ENCODE measurements at places on chromosomes 7 and 10. TPM values are rescaled to one million over a fixed set of nuclear protein-coding genes. Genes with fewer than 3 reads are reported as not detected.
A peak's percentile ranks its signal among the peaks of the same experiment; 100 is the strongest.

The ERVW-1 gene
- total RNA-seq: not detected

DNA sequence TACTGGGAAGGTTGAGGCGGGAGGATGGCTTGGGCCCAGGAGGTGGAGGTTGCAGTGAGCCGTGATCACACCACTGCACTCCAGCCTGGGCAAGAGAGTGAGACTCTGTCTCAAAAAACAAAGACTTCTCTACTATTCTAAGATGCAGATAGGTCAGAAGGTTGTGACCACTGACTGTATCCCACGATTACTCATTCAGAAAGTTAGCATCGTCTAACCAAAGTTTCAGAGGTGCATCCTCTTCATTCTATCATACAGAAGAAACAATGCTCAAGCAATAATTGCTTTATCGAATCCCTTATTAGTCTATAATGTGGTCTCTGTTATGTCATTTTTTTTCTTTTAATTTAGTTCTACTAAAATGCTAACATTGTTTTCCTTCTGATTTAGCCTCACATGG is 348.7 kb upstream of the LRGUK start:
- DNase-seq: no peak

The IMPDH1 gene
- 42.1 TPM for total RNA-seq

The CALML5 gene
- total RNA-seq: not detected

The HPSE2 gene
- not detected for total RNA-seq

DNA sequence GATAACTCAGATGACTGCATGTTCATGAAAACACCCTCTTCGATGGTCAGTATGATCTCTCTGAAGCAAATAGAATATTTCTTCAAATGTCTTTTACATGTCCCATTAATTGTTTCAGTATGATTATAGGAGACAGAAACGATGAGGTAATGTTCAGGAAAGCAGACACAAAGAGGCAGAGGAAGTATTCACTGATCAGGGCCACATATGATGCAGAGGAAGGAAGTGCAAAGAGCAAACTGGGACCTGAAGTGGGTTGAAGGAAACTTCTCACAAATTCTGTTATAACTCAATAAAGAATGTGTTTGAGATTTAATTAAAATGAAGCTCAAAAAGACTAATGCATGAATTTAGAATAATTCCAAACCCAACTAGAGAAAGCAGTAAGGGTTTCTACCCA is 70.5 kb downstream of the TES start:
- DNase-seq: no peak

The NPFFR1 gene
- total RNA-seq: not detected

GRCh38 chr10:25888627-25889026 is 45.4 kb upstream of the MYO3A start:
- DNase-seq: no peak

The CCDC172 gene
- not detected for total RNA-seq

The ZNF503 gene
- 8.8 TPM for total RNA-seq

DNA sequence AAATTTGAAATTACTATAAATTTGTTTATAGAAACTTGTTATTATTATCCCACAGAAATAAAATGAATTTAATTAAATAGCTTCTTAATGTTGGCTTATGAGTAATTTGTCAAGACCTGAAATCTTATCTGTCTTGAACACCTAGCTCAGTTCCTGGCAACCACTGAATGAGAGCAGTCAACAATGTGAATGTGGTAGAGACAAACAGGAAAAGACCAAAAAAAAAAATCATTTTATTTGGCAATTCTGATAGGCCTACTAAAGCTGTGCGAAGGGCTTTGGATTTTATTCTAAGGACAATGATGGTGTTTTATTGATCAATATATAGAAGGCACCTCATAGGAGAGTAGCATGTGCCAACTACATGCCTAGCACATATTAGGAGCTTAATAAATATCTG is 127.8 kb upstream of the RSU1 start:
- no peak for DNase-seq

DNA sequence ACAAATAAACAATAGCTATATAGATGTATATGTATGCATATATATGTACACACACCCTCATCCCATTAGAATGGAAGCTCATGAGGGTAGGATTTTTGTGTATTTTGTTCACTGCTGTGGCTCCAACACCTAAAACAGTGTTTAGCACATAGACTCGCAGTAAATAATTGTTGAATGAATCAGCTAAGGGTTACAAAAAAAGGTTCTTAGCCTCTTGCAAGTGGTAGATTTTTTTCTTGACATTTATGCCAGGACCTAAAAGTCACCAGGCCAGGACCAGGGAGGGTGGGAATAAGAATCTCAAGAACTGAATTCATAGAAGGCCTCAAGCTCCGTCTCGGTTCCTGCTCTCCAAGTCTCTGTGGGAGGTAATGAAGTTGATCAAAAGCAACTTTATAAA is 82.5 kb upstream of the CAPZA2 start:
- no peak for DNase-seq

DNA sequence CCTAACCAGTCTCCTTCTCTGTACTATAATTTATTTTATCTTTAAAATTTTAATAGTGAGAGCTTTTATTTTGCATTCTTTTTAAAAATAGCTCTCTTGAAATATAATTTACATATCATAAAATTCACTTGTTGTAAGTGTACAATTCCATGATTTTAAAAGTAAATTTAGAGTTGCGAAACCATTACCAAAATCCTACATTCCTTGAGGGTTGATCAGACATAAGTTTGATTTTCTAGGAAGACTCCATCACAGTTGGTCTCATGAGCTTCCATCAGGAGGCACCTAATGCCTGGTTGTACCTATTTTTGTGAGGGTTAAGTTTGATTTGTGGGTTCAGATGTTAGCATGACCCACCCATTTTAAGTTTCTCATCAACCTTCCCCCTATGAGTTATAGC is 108.1 kb downstream of the BMPER start:
- no peak for DNase-seq

The NKX2-3 gene
- total RNA-seq: not detected

GRCh38 chr10:106672517-106673175 is 491.9 kb downstream of the SORCS1 start:
- no peak for DNase-seq

DNA sequence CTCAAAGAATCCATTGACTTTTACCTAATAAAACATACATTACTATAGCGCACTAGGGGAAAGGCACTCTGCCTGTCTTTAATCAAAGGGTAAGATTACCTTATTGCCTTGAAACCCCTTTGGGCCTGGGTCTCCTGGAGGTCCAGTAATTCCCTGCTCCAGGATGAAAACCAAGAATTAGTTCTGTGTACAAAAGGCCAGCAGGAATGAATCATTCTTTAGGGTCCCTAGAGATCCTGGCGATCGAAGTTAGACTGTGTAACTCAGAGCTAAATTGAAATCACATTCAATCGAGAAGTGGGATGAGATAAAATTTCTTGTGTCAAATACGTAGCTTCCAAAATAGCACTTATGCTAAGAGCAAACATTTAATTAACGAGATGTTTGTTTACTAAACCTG is 29.8 kb downstream of the COL28A1 start:
- DNase-seq: no peak

GRCh38 chr7:87934699-87935383 is 790 bp downstream of the ADAM22 start:
- DNase-seq: no peak

The RGR gene
- not detected for total RNA-seq

- DNase-seq: peak; percentile 83
Measured at GRCh38 chr7:128236924-128237586, 4.0 kb upstream of the LEP start.

- peak; percentile 65 for DNase-seq
Measured at GRCh38 chr10:76778914-76779795, 858.5 kb downstream of the KCNMA1 start.

- DNase-seq: no peak
Measured at GRCh38 chr10:78309536-78310237, 276.0 kb downstream of the RPS24 start.

The VGF gene
- 0.63 TPM for total RNA-seq

- DNase-seq: no peak
Measured at GRCh38 chr7:3463696-3464095, 162.6 kb downstream of the SDK1 start.

The ANKRD61 gene
- not detected for total RNA-seq

The ABCB4 gene
- total RNA-seq: 0.69 TPM

GRCh38 chr10:110636932-110637557 is 7.1 kb upstream of the RBM20 start:
- DNase-seq: no peak

DNA sequence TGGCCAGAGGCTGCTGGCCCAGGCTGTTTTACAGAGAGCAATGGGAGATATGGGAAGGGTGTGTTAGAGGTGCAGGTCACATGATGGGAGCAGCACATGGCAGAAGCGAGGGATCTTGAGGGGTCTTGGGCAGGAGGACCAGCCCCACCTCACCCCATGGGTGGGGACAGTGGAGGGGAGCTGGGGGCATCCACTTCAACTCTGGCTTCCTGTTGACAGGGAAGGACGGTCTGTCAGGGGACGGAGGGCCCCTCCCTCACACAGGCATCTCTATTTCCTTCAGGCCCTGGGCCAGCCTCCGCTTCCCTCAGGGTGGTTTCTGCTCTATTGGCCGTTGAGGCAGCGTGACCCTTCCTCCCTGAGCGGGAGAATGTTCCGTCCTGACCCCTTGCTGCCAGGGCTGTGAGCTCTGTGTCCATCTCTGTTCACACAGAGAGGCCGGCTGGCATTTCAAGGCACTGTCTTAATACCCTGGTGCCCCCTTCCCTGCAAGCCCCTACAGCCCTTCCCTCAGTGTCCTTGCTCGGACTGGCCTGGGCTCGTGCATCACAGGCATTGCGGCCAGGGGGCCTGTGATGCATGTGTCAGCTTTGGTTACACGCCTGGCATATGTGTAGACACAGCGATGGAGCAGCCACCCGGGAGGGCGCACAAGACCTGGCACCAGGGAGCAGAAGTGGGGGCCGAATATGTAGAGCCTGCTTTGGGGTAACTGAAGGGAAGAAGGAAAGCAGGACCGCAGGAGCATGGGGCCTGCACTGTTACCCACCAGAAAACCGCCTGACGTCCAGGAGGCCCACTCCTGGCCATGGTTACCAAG is 31.8 kb downstream of the RAMP3 start:
- DNase-seq: no peak

- no peak for DNase-seq
Measured at GRCh38 chr7:31633467-31633866, 53.5 kb upstream of the PPP1R17 start.

The NHLRC2 gene
- 19.4 TPM for total RNA-seq

DNA sequence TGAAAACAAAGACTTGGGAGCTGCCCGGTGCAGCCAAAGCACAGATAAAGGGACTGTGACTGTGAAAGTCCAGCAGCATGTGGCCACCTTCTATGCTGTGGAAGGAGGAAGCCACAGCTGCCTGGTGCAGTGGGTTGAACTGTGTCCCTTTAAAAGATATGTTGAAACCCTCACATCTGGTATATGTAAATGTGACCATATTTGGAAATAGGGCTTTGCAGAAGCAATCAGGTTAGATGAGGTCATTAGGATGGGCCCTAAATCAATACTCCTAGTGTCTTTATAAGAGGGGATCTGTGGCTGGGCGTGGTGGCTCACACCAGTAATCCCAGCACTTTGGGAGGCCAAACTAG is 136.9 kb downstream of the GLI3 start:
- DNase-seq: no peak

The PLEKHS1 gene
- total RNA-seq: not detected

The PGAM1 gene
- total RNA-seq: 749 TPM

GRCh38 chr7:147798001-147798400 is 792.6 kb upstream of the C7orf33 start:
- no peak for DNase-seq

GRCh38 chr10:71588685-71589084 is 130.9 kb downstream of the C10orf105 start:
- DNase-seq: no peak

The PHKG1 gene
- 5.5 TPM for total RNA-seq

GRCh38 chr7:107563081-107563774 is 492 bp downstream of the COG5 start:
- DNase-seq: peak; percentile 28

The H2BK1 gene
- not detected for total RNA-seq

GRCh38 chr7:74095135-74095534 is 11.5 kb downstream of the LIMK1 start:
- no peak for DNase-seq

DNA sequence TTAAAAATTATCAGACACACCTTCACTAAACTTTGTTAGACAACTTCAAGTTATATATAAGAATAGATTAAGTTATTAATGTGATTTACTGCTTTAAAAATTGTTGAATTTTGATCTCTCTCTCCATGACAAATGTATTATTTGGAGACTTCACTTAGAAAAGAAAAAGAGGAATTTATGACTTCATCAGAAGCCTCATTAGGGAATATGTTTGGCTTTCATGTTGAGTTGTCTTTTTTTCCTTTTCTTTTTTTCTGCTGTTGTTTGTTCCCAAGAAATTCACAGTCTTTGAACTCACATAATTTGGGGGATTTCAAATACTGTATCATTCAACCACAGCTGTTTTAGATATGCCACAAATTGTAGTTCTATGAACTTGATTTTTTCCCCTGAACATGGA is 149.5 kb downstream of the PPP1R9A start:
- DNase-seq: no peak

DNA sequence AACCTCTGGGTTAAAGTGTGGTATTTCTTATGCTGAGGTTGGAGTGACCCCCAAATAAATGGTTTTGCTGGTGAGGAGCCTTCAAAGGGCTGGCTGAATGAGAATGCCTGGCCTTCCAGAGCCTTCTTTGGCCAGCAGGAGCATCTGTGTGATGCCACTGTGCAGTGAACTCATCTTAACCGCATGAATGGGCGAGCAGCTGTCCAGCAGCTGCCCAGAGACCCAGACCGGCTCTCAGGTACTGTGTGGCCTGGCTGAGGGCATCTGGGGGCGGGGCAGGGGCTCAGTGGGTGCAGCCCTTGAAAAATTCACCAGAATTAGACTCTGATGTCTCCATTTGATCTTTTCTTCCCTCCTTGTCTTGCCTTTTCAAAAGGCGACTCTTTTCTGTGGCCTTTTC is 59.0 kb downstream of the SYPL1 start:
- no peak for DNase-seq

DNA sequence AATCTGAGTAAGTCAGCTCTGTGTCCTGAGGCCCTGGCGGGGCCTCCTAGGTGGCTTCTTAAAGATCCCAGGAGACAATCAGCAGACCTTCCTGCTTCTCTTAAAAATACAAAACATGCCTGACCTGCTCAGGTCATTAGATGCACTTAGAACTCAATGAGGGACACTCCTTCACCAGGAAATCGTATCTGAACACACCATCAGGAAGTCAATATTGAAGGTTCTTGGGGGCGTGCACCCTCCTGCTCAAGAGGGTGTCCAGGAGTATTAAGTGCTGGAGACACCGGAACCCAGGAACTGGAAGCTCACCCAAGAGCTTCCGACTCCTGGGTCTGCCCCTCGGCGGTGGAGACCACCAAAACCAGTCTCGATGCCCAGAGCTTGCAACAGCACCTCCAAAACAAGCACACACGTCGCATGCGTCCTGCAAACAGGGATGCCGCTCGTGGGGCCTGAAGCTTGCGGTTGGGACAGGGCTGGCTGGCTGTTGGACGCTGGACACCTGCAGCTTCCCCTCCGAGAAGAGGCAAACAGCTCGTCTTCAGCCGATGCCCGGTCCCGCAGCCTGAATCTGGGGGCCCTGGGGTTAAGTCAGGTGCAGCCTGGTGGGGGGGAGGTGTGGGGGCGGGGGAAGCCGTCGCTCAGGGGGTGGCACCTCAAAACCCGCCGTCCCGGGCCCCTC is 803 bp downstream of the RAPGEF5 start:
- DNase-seq: peak; percentile 1

The CALHM3 gene
- not detected for total RNA-seq
